NCI-H1436 (cell line): ENCODE measurements at places on chromosomes 1 and 21.

- DNase-seq, result no peak
Observed at GRCh38 chr21:26032263-26032662, 138.3 kb downstream of the APP start.

GRCh38 chr1:46611691-46612221 is 4.9 kb downstream of the MOB3C start:
- DNase-seq, result no peak

GRCh38 chr1:48853006-48853405 is 76.3 kb upstream of the BEND5 start:
- no peak for DNase-seq

DNA sequence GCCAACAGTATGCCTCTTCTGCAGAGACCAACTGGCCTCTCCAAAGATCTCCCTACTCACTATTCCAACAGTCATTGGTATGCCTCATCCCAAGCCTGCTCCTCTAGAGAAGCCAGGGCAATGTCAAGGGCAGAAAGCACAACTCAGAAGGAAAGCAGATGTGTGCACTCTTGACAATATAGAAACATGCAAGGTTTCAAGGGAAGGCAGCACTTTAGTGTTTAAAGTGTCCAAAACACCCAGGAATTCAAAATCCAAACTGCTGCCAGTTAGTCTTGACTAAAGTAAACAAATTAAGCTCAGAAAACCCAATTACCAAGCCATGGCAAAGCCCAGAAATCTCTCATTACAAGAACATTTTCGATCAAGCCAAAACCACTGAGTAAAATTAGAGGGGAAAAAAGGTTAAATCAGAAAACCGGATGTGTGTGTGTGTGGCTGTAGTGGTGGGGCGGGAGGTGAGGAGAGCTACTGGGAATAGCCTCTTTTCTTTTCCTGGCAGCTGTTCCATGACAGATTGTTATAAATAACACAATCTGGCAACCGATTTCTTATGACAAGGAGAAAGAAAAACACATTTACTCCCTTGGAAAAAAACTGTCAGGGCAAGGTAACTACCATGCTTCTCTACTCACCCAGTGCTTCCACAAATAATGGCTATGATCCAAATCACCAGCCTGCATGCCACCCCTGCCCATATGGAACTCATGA is 39.2 kb downstream of the EIF2B3 start:
- no peak for DNase-seq

- no peak for DNase-seq
Observed at GRCh38 chr1:168007691-168008090, 70.8 kb upstream of the MPC2 start.

- no peak for DNase-seq
Observed at GRCh38 chr1:210935905-210936304, 198.0 kb downstream of the KCNH1 start.

DNA sequence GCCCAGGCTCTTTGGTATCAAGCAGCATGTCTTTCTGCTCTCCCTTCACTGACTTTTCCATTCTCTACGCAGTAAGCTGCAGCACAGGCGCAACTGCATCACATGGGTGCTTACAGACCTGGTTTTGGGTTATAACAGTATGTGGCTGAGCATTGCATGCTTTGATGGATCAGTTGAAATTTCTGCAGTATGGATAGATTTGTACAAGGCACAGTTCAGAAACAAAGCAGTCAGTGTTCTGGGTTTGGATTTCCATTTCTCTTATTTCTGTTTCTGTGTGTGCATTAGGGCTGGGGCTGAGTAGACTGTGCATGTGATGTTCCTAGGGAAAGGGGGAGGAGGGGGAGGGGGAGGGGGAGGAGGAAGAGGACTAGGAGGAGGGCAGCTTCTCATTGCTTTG is 4.5 kb downstream of the FAM163A start:
- DNase-seq, result no peak

DNA sequence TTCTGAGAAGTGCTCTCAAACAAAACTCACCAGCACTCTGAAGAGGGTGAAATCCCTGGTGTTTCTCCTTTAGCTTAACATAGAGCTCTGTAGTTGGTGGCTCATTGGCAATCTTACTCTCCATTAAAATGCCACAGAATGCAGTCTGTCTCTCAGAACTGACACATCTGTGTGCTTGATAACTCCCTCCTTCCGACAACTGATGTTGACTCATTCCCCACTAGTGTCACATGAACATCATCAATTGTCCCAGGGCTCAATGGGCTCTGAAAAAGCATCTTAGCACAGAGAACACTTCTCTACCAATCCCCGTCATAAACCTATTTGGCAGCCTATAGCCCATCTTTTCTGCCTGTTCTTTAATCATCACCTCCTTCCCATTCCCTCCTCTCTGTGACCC is 133.2 kb upstream of the ZC3H11B start:
- no peak for DNase-seq

DNA sequence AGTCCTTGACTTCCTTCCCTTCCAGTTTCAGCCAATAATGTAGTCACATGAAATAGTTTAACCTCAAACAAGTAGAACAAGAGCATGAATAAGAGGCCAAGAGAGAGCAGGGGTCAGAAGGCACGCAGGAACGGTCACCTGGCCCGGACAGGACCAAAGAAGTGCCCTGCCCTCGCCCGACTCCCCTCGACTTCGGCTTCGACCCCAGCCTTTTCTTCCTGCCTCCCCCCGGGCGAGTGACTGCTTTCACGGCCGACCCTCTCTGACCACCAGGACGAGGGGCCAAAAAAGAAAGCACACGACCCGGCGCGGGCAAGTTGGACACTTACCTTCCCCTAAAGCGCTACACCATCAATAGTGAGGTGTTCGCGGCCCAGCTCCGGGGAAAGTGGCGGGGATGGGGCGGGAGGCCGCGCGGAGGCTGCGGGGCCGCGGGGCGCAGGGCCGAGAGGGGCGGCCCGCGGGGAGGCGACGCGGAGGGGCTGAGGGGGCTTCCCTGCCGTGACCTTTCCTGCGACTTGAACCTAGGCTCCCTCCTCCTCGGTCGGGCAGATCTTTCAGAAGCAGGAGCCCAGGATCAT is 519 bp downstream of the RERE start:
- DNase-seq, result no peak

DNA sequence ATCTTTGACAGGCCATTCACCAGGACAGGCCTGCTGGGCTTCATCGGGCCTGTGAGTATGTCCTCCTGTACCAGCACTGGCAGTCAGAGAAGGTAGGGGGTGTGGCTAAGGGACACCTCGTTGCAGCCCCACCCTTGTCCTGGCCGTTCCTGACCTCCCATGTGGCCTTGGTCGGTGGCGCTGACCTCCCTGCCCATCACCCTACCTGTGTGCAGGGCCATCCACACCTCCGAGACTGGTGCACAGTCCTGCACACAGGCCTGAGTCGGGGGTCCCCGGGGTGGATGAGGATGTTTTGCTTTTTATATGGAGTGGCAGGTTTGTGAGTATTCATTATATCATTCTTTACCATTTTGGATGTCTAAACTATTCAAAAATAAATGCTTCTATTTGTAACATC is 59.0 kb downstream of the S100B start:
- DNase-seq, result no peak

GRCh38 chr1:160993544-160994193 is 27.3 kb downstream of the F11R start:
- no peak for DNase-seq

DNA sequence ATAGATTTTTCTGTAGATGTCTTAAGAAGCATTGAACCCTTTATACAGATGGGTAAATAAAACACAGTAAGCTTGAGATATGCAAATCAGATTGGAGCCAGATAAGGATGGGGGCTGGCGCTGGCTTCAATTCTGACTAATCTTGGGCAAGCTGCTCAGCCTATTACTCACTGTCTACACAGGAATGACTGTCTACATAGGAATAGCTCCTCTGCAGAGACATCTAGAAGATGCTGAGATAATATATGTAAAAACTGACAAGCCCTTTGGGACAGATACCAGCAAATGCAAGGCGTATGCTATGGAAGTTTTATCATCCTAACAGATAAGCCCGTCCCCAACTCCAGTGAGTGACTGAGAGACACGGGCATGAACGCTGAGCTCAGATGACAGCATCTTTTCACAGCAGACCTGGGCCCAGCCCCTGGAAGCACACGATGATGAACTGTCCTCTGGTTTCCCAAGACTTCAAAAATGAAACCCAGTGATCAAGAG is 1.7 kb downstream of the CLDN14 start:
- DNase-seq, result no peak

- DNase-seq, result no peak
Observed at GRCh38 chr1:6584126-6585080, 4.6 kb downstream of the ZBTB48 start.

- DNase-seq, result no peak
Observed at GRCh38 chr1:119004781-119005180, 16.6 kb upstream of the TBX15 start.

GRCh38 chr1:21946836-21947587 is 9.9 kb upstream of the HSPG2 start:
- no peak for DNase-seq

DNA sequence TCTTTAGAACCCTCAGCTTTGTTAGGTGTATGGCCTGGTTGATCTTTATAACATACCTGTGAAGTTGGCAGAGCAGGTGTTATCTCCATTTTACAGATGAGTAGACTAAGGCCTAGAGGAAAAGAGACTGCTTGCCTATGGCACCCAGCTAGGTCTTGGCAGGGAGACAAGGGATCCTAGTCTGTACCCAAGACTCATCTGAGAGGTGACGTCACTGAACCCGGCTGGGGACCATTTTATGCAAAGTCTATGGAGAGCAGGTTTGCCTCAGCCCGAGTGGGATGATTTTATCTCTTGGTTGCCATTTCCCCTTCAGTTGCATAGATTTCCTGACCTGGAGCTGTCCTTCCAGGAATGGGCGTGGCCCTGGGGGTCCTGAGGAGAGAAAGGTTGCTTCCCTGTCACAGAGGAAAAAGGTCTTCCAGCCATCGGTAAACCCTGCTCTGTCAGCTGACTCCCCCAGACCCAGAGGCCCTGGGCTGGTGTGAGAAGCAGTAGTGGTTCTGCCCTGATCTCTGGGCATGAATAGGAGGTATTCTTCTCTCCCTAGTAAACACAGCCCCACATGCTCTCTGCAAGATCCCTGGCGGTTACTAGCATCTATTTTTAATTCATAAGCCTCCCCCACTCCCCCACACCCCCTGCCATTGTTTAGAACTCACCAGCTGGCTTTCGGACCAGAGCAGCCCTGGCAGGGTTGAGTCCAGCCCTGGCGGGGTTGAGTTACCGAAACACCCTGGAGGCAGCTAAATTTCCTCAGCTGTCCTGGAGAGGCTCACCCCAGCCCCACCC is 19.6 kb downstream of the TMCC2 start:
- no peak for DNase-seq

DNA sequence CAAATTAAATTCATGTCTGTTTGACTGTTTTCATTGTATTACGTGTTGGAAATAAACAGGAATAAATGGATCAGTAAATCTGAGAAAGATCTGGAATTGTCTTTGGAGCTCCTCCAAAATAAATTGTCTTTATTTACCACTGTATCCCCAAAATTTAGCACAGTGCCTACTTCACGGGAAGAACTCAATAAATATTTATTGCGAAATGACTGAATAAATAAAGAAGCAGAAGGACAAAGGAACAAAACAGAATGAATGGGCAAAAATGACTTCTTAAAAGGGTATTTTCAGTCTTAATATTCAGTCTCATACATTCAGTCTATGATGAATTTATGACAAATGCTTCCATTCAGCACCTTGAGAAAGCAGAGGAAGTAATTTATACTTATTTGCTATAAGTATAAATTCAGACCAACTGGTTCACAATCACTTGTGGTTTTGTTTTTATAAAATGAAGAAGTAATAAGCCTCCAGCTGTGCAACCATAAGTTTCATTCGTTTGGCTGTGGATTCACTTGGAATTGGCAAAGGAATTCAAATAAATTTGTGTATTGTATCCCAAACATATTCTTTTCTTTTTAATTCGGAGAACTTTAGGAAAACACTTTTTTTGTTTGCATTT is 19.2 kb upstream of the PRKAA2 start:
- no peak for DNase-seq

GRCh38 chr1:100358210-100358609 is 5.9 kb downstream of the CDC14A start:
- DNase-seq, result no peak

DNA sequence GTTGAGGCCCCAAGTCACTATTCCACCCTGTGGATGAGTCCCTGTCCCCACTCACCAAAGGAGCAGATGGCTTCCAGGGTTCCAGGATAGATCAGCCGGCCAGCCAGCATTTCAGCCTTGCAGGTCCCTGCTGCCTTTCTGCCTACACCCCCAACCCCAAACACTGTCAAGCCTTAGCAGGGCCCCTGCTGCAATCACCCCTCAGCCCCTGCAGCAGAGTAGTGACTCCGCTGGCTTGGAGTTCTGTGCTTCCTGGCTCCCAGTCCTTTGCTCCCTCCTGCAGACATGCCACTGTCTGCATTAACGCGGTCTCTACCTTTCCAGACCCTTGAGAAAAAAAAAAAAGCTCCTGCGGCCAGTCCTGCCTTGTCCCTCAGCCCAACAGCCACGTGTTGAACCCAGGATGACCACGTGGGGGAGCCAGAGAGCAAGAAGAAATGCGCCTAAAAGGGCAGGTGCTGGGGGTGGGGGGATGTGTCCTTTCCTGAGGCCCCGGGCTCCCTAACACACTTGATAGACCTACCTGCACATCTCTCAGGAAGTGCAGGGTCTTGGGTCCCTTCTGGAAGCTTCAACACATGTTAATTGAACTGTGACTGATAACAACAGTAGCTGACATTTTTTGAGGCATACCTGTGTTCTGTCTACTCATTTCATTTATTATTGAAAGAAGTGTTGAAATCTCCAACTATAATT is 37.4 kb downstream of the RASSF5 start:
- peak; percentile 78 for DNase-seq

DNA sequence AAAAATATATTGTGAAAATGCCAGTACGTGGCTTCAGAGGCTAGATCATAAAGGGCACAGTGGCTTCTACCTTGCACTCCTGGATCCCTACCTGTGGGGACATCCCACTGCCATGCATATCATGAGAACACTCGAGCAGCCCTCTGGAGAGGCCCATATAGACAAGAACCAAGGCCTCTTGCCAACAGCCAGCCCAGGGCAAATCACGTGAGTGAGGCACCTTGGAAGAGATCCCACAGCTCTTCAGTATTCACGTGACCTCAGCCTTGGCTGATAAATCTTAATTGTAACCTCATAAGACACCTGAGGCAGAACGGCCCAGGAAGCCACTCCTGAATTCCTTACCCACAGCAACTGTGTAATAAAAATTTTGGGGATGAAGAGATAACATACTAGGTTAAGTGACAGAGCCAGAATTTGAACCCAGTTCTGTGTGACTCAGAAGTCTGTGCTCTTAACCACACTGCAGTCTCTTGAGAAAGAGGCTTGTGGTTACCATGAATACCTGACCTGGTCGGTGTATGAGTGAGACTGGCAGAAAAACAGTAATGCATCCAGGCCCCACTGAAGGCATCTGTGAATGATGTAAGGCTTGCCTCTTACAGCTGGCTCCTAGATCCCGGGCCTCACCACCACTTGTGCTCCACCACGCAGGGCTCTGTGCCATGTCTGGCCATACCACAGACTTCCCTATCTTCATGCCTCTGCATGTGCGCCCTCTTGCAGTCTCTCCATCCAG is 6.9 kb upstream of the A3GALT2 start:
- no peak for DNase-seq

GRCh38 chr1:169914531-169914930 is 20.8 kb upstream of the SCYL3 start:
- DNase-seq, result no peak
